ENCODE measurements at places on chromosomes 6 and 20. TPM values are rescaled to one million over a fixed set of nuclear protein-coding genes. Genes with fewer than 3 reads are reported as not detected.

DNA sequence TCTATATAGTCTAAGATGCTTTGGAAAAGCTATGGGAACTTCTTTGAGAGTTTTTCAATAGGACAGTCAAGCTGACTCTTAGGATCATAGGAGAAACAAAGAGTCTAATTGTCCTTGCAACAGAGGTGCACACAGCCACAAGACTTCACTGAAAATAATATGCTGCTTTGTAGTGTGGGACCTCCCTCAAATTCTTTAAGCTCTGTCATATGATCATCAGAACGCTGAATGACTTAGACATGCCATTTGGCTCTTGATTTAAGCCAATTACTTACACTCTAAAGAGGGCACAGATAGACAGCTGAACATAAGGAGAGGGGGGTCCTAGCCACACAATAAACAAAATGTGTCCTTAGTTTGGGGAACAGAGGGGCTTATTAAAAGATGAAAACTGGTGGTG, 818.7 kb upstream of the GJE1 start:
- H3K27me3 ChIP-seq = no peaks in the 10 kb centered on the region
- DNase-seq = no peak
- no peaks in the 10 kb centered on the region for H3K4me1 ChIP-seq
- H3K4me3 ChIP-seq = no peak overlapping the region
- H3K36me3 ChIP-seq = peaks cover 4% of the 10 kb centered on the region

GRCh38 chr20:12305188-12305950, 387.7 kb downstream of the BTBD3 start:
- H3K4me3 ChIP-seq = no peak overlapping the region
- H3K27me3 ChIP-seq = no peaks in the 10 kb centered on the region
- no peaks in the 10 kb centered on the region for H3K4me1 ChIP-seq
- no peak for DNase-seq

GRCh38 chr6:71376830-71377229, 88.2 kb downstream of the OGFRL1 start:
- DNase-seq = no peak
- no peak overlapping the region for H3K27ac ChIP-seq
- no peak overlapping the region for H3K4me3 ChIP-seq
- H3K27me3 ChIP-seq = no peaks in the 10 kb centered on the region
- peaks cover 36% of the 10 kb centered on the region for H3K36me3 ChIP-seq

DNA sequence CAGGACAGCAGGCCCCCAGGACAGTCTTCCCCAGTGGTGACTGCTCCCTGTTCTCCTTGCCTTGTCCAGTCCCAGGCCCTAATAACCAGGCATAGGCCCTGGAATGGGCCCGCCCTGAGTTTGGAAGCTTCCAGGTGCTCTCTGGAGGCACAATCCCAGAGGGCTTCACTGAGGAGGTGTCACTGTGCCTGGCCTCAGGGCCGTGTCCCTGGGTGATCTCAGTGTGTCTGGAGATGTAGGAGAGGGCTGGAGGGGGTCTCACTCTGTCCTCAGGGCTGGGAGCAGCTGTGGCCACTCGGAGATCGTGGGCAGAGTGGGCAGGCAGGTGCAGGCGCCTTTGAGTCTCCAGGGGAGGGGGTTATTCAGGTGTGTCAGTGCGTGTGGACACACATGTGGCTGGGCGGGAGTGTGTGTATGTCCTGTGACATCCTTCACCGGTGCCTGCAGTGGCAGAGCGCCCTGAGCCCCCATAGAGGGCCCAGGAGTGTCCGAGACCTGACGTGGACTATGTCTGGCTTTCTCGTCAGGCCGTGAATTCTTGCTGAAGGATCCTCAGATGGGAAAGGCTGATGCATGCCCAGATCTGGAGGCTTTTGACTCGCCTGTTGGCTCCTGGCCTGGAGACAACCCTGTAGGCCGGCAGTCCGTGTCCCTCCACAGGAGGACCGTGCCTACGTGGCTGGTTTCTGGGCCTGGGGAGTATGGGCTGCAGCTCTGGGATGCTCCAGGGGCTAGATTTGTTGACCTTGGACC, 5.5 kb upstream of the NPBWR2 start:
- H3K4me3 ChIP-seq = no peak overlapping the region
- H3K36me3 ChIP-seq = no peaks in the 10 kb centered on the region
- no peaks in the 10 kb centered on the region for H3K27me3 ChIP-seq
- H3K27ac ChIP-seq = no peak overlapping the region
- no peaks in the 10 kb centered on the region for H3K4me1 ChIP-seq

DNA sequence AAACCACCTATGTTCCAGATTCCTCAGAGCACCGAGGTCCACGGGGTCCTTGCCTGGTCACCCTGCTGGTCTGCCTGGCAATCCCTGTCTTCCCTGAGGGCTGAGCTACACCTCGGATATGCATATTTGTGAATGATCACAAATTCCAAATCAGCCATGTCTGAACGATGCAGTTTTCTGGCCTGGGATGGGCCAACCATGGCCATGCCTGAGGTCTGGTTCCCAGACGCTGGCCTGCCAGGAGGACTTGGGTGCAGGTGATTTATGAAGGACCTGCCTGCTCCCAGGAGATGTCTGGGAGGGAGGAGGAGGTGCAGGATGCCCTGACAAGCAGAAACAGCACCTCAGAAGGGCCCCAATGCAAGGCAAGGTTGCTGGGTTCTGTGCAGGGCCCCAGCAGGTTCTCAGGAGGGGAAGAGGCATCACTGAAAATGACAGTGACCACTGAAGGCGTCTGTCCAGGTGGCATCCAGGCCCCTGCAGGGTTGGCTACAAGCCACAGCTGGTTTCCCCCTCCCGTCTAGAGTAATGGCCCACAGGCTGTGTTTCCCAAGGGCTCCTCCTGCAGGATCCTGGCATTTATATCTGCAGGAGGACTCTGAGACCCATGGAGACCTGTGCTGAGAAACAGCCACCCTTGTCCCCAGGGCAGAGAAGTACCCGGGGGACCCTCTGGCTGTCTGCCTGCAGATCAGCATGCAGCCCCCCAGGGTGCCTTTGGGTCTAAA, 205.3 kb downstream of the TAF4 start:
- H3K27ac ChIP-seq = no peak overlapping the region
- DNase-seq = no peak
- H3K4me1 ChIP-seq = no peaks in the 10 kb centered on the region
- no peaks in the 10 kb centered on the region for H3K36me3 ChIP-seq
- H3K27me3 ChIP-seq = peaks cover 3% of the 10 kb centered on the region

TPBG gene
- total RNA-seq = 47.1 TPM

POPDC3 gene
- total RNA-seq = 2.1 TPM

MMP24 gene
- 0.63 TPM for total RNA-seq

All from osteocyte (in vitro differentiated cells).